AG08396 (cell line): ENCODE measurements at places on chromosomes 4 and X.

GRCh38 chrX:97310373-97310772 lies 426.7 kb downstream of the RPA4 start:
- no peak for DNase-seq

- no peak for DNase-seq
These were observed 233.9 kb downstream of the RPA4 start for GRCh38 chrX:97117572-97117971.

- DNase-seq = peak; percentile 47
These were observed 314.2 kb upstream of the IGFBP7 start for GRCh38 chr4:57424232-57424897.

- DNase-seq = no peak
These were observed 782.8 kb upstream of the MAGEB2 start for GRCh38 chrX:29432534-29432933.

DNA sequence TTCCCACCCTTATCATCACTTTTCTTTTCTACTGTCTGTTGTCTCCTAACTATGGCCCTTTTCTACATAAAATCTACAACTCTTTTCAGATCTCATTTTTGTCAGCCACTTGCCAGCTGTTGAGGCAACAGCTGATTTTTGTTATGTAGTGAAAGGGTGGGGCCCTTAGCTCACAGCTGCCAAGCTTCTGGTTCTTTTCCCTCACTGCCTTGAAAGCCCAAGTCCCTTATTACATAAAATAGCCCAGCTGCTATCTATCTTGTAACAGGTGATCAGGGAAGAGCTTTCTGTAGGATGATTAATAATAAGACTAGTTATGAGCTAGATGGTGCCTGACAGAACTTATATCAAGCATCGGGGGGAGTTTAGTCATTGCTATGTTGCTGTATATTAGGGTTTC lies 45.9 kb downstream of the ADGRL3 start:
- DNase-seq = no peak

DNA sequence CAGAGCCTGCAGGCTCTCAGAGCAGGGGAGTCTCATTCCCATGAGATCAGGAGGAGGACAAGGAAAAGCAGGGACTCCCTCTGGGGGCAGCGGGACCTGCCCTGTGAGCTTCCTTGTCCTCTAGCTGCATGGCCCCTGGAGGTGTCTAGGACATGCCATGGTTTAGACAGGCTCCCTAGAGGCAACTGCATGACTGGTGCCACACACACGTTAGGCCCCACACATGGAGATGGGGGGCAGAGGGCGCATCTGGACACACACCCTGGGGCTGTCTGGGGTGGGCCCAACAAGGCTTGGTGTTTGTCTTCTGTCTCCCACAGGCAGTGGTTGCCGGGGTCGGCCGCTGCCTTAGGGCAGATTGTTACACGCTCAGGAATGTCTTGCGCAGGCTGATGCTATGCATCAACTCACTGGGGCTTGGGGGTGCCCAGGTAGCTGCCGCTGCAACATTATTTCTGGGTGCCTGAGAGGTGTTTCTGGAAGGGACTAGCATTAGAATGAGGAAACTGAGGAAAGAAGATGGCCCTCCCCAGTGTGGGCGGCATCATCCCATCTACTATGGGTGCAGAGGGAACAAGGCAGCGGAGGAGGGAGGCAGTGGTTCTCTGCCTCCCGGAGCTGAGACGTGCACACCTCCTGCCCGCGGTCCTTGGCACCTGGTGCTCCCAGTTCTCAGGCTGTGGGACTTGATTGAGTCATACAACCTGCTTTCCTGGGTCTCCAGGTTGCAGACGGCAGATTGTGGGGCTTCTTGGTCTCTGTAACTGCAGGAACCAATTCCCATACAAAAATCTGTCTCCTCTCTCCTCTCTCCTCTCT lies 32.1 kb upstream of the GPR78 start:
- DNase-seq = no peak

DNA sequence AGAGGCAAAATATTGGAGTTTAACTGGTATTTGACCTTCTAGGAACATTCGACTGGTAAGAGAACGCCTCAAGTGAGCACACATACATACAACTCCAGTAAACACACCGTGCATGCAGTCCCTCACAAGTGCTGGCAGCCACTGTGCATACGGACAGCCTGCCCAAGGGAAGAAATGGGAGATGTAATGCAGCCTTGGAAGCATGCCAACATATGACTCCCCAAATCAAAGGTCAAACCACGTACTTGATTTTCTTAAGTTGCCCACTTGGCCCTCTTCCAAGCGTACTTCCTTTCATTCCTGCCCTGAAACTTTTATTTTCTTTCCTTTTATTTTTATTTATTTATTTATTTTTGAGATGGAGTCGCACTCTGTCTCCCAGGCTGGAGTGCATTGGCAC lies 206.6 kb downstream of the SPRY1 start:
- no peak for DNase-seq

DNA sequence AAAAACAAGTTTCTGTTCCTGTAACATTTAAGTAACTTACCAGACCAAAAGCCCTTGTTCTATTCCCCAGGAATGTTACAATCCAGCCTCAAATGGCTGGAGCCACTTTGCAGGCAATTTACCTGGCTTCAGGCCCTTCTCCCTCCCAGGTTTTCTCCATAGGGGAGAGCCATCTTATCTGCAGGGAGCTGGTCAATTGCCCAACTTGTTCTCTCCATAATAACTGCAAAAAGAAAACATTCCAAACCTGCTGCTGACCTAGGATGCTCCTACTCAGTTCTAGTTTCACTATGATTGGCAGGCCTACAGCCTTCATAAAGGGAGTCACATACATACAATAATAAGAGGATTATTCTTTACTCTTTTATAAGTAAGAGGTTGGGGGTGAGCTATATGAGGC lies 670.7 kb downstream of the PCDH7 start:
- DNase-seq = no peak

DNA sequence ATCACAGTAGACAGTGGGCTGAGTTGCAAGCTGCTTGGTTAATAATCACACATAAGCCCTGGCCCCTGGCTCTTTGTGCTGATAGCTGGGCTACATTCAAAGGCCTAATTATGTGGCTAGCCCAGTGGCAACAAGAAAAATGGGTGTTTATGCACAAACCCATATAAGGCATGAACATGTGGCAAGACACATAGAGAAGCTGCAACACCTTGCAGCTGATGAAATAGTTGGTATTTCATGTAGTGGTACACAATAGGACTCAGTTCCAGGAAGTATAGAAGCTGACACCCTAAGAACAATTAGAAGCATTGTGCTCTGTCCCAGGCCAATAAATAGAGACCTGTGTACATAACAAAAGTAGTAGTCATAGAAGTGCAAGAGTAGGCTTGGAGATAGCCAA lies 14.6 kb upstream of the ZNF630 start:
- DNase-seq = no peak

GRCh38 chrX:37796310-37796709 lies 16.5 kb downstream of the CYBB start:
- DNase-seq = no peak

- DNase-seq = no peak
These were observed 263.6 kb downstream of the PTTG2 start for GRCh38 chr4:38223782-38224236.

GRCh38 chr4:40295572-40295971 lies 39.6 kb upstream of the CHRNA9 start:
- no peak for DNase-seq

GRCh38 chr4:23355258-23355657 lies 534.6 kb downstream of the PPARGC1A start:
- DNase-seq = no peak

- peak; percentile 67 for DNase-seq
These were observed 1.1 kb downstream of the HSPA4L start for GRCh38 chr4:127783026-127783769.

DNA sequence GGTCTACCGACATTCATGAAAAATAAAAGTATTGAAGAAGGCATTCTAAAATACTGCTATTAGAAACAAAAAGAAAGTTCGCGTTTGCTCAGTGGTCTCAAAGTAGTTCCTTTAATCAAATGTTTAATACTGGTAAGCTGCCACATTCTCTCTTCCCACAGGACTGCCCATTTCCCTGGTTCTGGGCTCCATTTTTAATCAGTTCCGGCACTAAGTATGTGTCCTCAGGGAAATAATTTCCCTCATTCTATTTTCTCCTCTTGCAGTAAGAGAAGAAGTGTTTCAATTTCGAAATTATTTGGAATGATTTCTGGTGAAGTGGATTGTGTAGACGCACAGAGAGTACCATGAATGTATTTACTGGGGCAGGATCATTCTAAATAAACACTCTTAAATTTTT lies 17.5 kb downstream of the VCX3A start:
- no peak for DNase-seq

GRCh38 chrX:19920945-19921344 lies 33.5 kb upstream of the SH3KBP1 start:
- DNase-seq = no peak

- no peak for DNase-seq
These were observed 248.0 kb downstream of the GALNTL6 start for GRCh38 chr4:172061204-172061603.

- DNase-seq = no peak
These were observed 257.5 kb upstream of the SLC7A11 start for GRCh38 chr4:138499627-138500026.

DNA sequence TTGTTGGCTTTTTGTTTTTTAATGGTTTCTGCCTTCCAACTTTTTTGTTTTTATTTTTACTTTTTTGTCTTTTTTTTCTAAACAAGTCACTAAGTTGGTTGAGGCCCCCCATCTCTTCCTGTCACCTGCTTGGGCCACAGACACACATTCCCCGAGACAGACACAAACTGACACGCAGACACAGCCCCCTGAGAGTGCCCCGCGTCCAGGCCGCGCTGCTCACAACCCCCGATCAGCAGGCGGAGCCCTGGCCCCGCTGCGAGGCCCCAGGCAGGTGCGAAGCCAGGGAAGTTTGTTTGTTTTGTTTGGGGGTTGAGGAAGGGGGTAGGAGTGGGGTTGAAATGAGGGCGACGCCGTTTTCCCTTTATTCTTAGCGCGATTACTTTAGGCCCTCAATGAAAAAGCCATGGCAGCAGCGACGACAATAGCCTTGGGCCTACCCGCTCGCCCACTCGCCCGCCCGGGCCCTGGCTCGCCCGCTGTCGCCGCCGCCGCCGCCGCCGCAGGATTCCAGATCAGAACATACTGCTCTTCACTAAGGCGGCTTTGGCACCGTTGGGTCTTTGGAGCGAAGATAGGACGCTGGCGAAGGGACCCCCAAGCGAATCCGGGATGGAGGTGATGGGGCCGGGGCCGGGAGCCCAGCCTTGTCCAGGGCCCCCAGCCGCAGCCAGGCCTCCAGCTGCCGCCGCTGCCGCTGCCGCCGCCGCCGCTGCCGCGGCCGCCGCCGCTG lies 3.1 kb downstream of the PHOX2B start:
- DNase-seq = no peak

DNA sequence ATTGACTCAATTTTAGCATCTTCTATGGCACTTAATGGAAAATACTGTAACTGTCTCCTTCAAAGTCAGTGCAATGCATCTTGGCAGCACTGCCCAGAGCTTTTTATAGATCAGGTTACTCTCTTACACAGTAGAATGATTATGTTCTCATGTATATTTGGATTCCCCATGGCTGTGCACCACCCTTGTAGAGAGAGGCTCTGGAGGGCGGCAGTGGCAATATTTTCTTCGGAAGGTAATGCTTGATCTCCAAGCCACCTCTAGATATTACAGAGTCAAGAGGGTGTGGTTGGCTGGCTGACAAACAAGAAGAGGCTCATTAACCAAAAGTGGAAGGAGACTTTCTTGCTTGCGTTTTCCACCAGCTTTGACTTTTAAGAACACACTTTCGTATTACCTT lies 72.8 kb upstream of the ARSJ start:
- no peak for DNase-seq

DNA sequence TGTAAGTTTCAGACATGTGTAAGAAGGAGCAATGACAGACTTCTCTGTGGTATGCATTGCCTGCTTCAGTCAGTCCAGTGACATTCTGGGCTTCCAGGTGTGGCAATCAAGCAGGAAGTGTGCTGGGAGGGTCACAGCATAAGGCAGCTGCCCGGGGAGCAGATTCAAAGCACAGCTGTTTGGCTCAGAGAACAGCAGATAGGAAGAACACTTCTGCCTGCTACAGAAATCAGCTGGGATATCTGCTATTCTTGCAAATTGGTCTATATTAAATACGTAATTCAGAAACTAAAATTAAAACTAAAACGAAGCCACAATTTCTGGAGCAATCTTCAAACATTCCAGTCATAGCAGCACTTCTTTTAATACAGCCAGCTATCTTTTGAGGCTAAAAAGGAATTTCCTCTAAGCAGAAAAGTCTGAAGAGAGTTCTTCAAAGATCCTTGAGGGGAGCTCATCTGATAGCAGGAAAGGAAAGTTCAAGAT lies 47.5 kb upstream of the GALNT7 start:
- peak; percentile 12 for DNase-seq

DNA sequence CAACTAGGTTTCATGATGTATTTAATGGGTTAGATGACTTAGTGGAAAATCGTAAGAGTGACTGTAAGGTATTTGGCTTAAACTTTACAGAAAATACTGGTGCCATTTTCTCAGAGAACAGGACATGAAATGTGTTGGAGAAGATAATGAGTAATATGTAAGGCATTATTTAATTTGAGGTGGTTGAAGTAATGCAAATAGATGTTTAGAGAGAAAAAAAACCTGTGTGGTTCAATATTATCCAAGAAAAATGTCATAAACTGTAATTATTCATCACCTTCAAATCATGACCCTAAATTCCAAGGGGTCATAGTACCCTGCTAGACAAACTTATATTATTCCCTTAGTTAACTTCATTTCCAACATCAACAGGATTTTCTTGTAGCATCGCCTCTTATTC lies 171.7 kb downstream of the EPHA5 start:
- no peak for DNase-seq

- no peak for DNase-seq
These were observed 166.2 kb downstream of the WDFY3 start for GRCh38 chr4:84800256-84800655.

GRCh38 chr4:41028392-41029076 lies 185.8 kb downstream of the APBB2 start:
- DNase-seq = no peak

DNA sequence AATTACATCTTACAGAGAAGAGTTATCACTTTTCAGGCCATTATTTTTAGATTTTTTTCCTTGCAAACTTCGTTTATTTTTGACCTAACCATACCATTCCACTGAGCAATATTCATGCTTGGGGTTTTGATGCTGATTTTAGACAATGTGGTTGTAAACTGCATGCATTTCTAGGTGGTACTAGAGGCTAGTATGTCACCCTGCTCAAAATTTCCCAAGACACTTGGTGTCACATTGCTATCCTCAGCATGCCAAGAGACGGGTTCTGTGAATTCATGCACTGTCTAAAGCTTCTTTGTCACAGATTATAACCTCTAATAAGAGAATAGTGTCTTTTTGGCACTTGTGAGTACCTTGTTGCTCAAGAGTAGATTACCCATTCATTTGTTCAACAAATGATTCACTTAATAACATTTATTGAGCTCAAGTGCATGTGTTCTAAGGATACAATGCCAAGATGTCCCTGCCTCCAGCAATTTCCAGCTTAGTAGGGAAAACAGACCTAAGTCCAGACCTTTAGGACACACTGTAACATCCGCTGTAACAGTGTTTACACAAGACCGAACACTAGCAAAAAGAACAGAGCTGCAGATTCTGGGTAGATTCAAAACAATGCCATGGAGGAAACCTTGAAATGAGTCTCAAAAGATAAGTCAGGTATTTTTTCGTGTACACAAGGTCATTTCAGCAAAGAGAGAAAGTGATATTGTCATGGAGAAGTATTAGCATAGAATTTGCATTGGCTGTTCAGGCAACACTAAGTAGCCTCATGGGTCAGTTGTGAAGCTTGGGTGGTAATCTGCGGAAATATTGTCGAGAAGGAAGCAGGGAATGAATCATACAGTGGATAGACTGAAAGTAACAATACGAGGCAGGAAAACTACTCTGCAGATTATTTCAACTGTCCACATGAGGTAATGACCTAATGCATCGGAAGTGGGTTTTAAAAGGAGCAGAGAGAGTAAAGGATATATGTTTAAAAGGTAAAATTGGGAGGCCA lies 515.1 kb upstream of the ZFP42 start:
- DNase-seq = peak; percentile 30
